H7 (cell line): ENCODE measurements at places on chromosomes 2 and 18.
A peak's percentile ranks its signal among the peaks of the same experiment; 100 is the strongest.

GRCh38 chr2:229695961-229696360 lies 18.4 kb downstream of the DNER start:
- DNase-seq, result no peak

- DNase-seq, result no peak
Observed at GRCh38 chr2:58594762-58595161, 353.6 kb upstream of the FANCL start.

DNA sequence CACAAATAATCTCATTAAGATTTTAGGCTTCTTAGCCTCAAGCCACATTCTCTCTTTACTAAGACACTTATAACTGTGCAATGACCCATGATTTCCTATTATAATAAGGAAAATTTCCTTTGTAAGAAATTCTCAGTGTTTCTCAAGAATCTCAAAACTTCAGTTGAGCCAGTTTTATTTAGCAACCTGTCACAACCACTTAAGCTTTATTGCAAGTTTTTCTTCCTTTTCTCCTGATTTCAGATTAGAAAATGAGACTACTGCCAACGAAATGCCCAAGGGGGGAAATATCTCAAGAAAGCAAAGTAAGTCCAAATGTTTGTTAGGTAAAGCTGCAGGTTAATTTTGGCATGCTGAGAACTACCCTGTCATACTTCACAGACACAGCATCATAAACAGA lies 178.5 kb downstream of the THADA start:
- DNase-seq, result no peak

GRCh38 chr2:2466534-2466933 lies 135.5 kb upstream of the MYT1L start:
- no peak for DNase-seq

DNA sequence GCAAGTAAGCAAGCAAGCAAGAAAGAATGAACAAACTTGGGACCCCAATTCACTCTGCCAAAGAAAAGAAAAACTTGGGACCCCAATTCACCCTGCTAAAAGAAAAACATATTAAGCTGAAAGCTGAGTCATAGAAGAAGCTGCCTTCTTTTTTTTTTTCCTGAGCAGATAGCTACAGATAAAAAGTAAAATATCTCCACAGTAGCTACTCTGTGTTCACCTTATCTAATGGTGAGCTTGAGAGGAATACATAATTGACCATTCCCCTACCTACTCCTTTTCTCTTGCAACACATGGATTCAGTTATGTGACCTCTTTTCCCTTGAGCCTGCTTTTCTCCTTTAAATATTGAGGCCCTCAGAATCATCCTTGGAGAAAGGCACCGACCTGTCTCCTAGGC lies 63.0 kb downstream of the MCFD2 start:
- DNase-seq, result no peak

DNA sequence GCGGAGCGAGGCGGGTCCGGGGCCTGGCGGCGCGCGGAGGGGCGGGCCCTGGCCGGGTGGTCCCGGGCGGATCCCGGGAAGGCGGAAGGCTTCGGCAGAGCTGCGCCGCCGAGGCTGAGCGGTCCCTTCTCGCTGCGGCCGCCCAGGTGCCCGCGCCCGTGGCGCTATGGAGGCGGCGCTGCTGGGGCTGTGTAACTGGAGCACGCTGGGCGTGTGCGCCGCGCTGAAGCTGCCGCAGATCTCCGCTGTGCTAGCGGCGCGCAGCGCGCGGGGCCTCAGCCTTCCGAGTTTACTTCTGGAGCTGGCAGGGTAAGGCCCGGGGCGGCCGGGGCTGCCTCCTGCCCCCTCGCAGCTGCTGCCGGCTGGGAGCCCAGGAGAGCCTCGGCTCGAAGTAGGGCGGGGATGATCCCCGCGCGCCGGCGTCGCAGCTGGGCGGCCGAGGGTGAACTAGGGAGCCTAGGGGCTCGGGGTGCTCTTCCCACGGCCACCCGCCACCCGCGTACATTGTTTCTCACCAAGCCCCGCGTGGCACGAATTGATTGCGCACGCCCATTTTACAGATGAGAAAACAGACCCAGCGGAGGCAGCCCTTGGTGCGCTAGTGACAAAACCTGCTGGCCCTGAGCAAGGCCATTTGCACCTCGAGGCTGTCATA lies at the start of gene SLC66A3:
Gene SLC66A3 (plus strand): TSS at position 87 of the 655 bp plus-strand sequence. CDS start 80 bp downstream, at position 167.
- no peak for DNase-seq

GRCh38 chr2:31140151-31140550 lies 1.9 kb upstream of the GALNT14 start:
- DNase-seq, result no peak

DNA sequence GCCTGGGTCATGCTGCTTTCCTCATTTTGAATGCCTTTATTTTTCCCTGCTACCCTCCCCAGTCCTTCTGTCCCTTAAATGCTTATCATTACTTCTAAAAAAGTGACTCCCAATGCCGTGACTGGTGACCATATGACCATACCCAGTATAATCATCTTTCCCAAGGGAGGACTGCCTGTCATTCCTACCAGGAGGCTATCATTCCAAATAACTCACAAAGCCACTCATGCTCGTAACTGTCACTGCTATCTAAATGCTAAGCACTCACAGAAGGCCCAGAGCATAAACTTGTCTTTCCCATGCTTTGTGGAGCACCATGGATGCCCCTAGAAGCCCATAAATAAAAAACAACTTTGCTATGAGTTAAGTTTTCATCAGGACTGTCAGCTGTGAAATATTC lies 38.7 kb upstream of the CREB1 start:
- no peak for DNase-seq

GRCh38 chr2:215476424-215476823 lies 40.6 kb upstream of the FN1 start:
- DNase-seq, result no peak

DNA sequence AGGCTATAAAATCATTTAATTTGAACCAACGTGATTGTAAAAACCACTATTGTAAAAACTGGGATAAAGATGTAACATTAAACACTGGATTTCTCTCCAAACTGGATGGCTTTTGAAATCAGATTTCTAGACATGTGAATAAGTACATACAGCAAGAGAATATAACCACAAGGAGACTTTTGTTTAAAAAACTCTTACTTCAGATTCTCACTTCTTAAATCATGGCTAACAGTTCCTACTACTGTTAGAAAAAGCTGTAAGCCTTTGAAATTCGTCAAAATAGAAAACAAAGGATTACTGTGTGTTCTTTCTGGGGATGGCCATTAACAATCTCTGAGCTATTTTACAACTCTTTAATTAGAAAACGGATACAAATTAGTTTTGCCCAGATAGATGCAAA lies 39.4 kb upstream of the SH3BP4 start:
- DNase-seq, result no peak

DNA sequence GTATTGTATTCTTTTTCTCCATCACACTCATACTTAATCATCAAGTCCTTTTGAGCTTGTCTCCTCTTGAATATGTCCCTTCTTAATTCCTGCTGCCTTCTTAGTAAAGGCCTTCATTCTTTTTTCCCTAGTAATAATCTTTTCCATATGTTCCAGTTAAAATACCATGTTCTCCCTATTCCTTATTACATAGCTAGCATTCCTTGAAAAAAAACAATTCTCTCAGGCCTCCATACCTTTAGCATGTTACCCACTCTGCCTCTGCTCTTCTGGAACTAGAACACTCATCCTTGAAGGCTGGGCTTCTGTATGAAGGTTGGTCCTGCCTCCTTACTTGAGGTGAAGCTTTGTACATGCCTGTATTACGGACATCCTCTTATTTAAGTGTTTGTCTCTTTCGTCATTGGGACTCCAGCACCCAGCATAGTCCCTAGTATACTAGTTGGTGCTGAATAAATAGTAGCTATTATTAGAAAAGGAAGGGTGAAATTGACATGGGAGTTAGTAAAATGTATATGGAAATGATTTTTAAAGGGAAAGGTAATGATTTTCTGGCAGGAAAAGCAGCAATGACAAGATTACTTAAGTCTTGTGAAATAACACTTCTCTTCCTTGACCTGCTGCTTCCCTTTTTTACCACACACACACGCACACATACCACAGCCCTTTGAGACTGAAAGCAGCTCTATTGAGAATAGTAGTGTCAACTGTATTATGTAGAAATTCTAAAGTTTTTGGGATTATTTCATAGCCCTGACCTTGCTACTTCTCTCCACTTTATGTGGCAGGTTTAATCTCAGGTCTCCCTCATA lies 45.6 kb downstream of the REL start:
- no peak for DNase-seq

GRCh38 chr2:43174368-43174916 lies 52.0 kb downstream of the ZFP36L2 start:
- DNase-seq, result no peak

DNA sequence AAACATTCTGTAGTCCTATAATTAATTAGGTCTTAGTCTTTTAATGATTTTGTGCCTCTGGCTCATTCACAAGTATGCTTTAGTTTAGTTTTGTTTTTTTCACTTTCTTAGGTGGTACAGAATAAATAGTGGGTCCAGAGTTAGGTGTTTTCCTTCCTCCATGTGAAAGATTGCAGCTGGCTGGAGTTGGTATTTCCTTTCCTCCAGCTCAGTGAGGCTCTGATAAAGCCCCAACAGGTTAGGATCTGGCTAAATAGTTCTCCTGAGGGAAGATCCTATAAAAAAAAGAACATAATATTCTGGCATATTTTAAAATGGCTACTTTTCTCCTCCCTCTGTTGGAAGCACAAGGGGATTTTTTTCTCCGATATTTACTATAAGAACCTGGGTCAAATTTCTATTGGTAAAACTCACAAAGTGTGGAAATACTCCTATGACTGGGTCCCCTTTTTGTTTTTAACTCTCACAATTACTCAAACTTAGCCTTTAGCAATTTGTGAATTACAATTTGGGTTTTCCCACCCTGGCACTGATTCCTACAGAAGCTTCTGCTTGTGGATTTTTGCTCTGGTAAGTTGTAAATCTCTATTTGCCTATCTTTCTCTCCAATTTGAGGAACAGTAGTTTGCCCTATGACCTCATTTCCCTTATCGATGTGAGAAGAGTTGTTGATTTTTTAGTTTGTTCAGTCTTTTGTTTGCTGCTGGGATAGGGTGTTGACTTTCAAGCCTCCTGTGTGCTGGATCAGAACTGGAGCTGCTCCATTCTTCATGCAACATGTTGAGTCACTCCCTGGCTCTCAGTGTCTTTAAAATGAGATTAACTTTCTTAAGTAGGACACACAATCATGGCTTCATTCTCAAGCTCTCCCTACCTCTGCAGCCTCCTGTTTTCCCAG lies 500.9 kb downstream of the RNF144A start:
- no peak for DNase-seq

GRCh38 chr18:23020555-23021294 lies 87.6 kb downstream of the RBBP8 start:
- no peak for DNase-seq

DNA sequence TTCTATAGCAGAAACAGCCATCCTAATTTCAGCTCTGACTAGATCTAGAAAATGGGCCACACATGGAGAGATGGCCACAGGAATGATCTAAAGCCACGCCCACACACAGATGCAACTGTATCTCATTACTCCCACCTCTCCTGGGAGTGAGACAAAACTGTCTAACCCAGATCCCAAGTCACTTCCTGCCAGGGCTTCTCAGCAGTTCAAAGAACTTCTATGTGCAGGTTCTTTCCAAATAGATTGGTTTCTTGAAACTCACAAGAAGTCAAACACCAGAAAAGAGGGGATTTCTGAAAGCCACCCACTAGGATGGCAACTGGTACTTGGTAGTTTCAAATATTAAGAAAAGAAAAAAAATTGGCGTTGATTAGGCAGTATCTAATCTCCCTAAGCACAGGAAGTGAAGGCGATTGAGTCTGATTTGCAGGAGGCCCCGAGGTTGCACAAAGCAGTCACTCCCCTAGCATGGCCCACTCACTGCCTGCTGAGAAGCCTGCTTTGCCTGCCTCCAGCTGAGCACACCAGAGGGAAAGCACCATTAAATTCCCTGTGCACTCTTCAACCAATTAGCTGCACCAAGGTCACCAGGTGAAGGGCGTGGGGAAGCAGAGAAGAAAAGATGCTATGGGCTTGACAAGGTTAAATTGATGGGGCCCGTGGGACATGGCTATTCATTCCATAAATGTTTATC lies 51.1 kb downstream of the PAPOLG start:
- peak; percentile 37 for DNase-seq

GRCh38 chr18:34086370-34086769 lies 138.3 kb downstream of the NOL4 start:
- DNase-seq, result no peak

GRCh38 chr2:3185256-3185655 lies 192.4 kb downstream of the EIPR1 start:
- DNase-seq, result no peak

GRCh38 chr2:178452870-178453269 lies 1.7 kb downstream of the PJVK start:
- DNase-seq, result no peak

DNA sequence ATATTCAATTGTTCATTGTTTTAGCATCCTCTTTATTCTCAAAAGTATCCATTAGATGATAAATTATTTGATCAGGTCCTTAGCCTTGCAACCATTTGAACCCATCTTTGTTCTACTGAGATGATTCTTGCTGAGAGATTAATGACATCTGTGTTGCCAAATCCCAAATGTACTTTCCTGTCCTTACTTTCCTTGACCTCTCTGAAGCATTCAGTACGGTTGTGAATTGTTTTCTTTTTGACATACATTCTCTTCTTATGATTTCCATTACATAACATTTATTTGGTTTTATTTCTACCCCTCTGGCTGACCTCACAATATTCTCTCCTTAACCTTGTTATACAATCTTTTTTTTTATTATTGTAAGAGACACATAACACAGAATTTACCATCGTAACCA lies 1058.6 kb upstream of the CNTNAP5 start:
- no peak for DNase-seq

DNA sequence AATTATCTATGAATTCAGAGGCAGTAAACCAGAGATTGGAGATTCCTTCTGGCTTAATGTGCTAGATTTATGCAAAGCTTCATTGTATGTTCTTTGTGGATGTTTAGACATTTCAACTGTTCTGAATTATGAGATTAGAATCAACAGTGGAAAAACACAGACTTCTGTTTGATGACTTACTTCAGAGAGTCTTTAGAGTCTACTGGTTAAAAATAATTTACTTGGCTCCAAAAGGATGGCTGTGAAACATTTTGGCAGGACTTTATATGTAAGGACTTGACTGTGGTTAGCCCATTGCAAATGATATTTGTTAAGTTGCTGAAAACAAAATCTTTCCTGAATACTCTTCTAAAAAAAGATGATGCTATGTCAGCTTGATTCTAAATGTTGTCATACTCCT lies 25.5 kb upstream of the LRRC30 start:
- DNase-seq, result no peak

- DNase-seq, result no peak
Observed at GRCh38 chr18:66005831-66006588, 255.2 kb downstream of the CDH7 start.

GRCh38 chr2:26412091-26412673 lies 10.5 kb downstream of the DRC1 start:
- no peak for DNase-seq

DNA sequence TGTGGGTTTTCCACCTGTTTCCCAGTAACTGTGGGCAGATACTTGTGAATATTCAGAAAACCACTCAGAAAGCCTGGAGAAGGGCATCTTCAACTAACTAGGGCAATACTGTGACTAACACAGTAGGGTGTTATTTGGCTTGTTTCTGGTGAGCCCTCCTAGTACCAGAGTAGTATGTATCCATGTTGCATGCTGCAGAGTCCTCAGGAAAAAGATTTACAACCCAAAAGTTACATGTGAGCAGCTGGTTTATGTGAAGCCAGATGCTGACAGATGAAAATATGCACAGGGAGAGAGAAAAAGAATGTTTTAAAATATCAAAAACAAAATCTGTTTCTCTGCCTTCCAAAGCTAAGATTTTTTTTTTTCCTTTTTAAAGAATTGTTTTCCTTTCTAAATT lies 333.2 kb upstream of the UBE2E3 start:
- DNase-seq, result no peak

- peak; percentile 89 for DNase-seq
Observed at GRCh38 chr2:134120733-134121630, 132.9 kb upstream of the MGAT5 start.
